Esophagus muscularis mucosa (tissue), 4 donors: ENCODE measurements at places on chromosomes 13 and 19. TPM values are rescaled to one million over a fixed set of nuclear protein-coding genes. Genes with fewer than 3 reads are reported as not detected.
A peak's percentile ranks its signal among the peaks of the same experiment; 100 is the strongest.

Gene CCDC8
- total RNA-seq, result 11.6 TPM

Gene KLK14
- not detected for total RNA-seq

Gene ZNF761
- 7.0 TPM for total RNA-seq

Gene CD33
- 6.4 TPM for total RNA-seq

Gene IL11
- total RNA-seq, result 0.33 TPM

Gene ZNF121
- total RNA-seq, result 18.3 TPM

Gene C13orf42
- total RNA-seq, result not detected

Gene CGB3
- not detected for total RNA-seq

Gene ISOC2
- 68.5 TPM for total RNA-seq

Gene VSIG10L
- 3.4 TPM for total RNA-seq

DNA sequence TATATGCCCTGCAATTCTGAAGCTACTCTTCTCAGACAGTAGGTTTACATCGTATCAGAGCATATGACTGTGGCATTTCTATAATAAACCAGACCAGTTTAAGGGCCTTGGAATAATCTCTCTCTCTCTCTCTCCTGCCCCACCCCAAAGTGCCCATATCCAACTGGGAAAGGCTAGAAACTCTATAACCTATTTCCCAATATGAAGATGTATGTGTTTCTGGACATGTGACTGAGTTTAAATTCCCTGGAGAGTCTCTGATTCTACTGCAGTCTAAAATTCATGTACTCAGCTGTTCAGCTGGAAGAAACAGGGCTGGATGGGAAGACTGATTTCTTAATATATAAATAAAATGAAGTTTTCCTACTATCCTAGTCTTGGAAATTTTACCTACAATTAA, 91.9 kb upstream of the MBNL2 start:
- no peak overlapping the region for H3K27ac ChIP-seq
- no peak overlapping the region for H3K4me3 ChIP-seq
- H3K27me3 ChIP-seq, result no peaks in the 10 kb centered on the region
- DNase-seq, result no peak
- H3K4me1 ChIP-seq, result peaks cover 17% of the 10 kb centered on the region

DNA sequence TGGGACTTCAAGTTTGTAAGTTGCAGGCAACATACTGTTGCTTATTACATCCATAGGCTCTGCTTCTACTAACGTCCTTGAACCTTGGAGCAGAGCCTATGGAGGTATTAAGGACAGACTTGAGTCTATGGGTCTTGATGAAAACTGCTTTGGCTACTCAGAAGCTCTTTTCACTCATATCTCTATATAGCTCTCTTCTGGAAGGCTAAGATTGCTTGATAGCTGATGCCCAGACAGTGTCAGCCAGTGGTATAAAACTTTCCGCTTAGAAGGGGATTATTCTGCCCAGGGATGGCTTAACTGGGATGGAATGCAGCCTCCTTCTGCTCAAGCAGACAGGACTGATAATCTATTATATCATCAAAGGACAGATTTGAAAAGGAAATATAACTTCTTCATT, 25.6 kb upstream of the ESD start:
- no peaks in the 10 kb centered on the region for H3K4me1 ChIP-seq
- DNase-seq, result no peak
- H3K36me3 ChIP-seq, result no peaks in the 10 kb centered on the region
- no peak overlapping the region for H3K27ac ChIP-seq

DNA sequence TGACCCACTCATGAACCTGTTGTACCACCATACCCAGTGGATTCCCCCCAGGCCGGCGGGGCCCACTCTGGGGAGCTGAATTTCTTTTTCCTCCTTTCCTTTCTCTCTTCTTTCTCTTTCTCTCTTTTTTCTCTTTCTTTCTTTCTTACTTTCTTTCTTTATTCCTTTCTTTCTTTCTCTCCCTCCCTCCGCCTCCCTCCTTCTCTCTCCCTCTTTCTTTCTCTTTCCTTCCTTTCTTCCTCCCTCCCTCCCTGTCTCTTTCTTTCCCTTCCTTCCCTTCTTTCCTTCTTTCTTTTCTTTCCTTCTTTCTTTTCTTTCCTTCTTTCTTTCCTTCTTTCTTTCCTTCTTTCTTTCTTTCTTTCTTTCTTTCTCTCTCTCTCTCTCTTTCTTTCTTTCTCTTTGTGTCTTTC, 327.7 kb downstream of the ZNF536 start:
- no peak for DNase-seq
- H3K4me1 ChIP-seq, result no peaks in the 10 kb centered on the region
- no peaks in the 10 kb centered on the region for H3K36me3 ChIP-seq
- no peak overlapping the region for H3K4me3 ChIP-seq
- H3K27me3 ChIP-seq, result no peaks in the 10 kb centered on the region
- H3K27ac ChIP-seq, result no peak overlapping the region

DNA sequence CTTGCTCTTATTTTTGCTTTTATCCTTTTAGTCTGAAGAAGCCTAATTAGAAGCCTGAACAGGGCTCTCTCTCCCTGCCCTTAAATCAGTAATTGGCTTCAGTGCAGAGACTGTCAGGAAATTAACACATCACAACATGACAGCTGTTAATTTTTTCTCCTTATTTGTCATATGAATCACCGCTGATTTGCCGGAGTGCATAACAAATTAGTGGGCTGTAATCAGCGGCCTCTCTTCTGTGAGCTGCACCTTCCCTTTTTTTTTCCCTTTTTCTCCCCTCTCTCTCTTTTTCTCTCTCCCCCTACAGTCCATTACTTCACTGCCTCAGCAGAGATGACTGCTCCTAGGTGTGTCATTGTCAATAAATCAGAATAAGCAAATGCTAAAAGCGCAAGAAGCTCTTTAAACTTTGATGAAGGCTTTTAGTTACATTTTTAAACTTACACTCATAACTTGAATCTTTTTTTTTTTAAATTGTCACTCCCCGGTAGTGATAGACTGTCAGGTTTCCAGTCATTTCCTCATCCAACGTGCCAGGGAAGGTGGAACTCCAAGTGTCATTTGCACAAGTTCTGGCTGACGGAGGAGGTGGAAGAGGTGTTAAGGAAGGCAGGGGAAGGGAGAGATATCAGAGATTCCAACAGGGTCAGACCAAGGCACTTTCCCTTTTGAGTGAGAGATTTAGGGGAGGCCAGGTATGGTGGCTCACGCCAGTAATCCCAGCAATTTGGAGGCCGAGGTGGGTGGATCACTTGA, 197.1 kb upstream of the TSHZ3 start:
- H3K4me3 ChIP-seq, result no peak overlapping the region
- DNase-seq, result no peak
- H3K27ac ChIP-seq, result no peak overlapping the region
- H3K27me3 ChIP-seq, result no peaks in the 10 kb centered on the region

DNA sequence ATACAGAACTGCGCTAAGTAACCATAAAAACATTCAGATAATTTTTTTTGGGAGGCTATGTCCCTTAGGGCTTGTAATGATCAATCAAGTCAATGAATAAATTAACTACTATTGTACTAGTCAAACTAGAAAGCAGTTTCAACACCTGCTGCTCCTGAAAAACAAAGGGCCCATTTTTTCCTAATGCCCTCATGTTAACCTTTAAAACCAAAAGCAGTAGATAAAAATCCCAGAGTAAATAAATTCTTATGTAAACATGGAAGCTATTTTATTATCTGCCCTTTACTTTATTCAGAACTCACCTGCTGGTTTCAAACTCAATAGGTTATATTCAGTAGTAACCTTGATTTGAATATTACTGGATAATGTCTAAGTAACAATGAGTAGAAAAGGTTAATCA, 159.5 kb upstream of the STARD13 start:
- H3K27me3 ChIP-seq, result no peaks in the 10 kb centered on the region
- H3K36me3 ChIP-seq, result no peaks in the 10 kb centered on the region
- H3K27ac ChIP-seq, result no peak overlapping the region
- DNase-seq, result no peak
- H3K4me3 ChIP-seq, result no peak overlapping the region
- H3K4me1 ChIP-seq, result peaks cover 27% of the 10 kb centered on the region

GRCh38 chr19:29804493-29804892, 7.3 kb upstream of the CCNE1 start:
- no peaks in the 10 kb centered on the region for H3K36me3 ChIP-seq
- H3K4me3 ChIP-seq, result no peak overlapping the region
- DNase-seq, result no peak

DNA sequence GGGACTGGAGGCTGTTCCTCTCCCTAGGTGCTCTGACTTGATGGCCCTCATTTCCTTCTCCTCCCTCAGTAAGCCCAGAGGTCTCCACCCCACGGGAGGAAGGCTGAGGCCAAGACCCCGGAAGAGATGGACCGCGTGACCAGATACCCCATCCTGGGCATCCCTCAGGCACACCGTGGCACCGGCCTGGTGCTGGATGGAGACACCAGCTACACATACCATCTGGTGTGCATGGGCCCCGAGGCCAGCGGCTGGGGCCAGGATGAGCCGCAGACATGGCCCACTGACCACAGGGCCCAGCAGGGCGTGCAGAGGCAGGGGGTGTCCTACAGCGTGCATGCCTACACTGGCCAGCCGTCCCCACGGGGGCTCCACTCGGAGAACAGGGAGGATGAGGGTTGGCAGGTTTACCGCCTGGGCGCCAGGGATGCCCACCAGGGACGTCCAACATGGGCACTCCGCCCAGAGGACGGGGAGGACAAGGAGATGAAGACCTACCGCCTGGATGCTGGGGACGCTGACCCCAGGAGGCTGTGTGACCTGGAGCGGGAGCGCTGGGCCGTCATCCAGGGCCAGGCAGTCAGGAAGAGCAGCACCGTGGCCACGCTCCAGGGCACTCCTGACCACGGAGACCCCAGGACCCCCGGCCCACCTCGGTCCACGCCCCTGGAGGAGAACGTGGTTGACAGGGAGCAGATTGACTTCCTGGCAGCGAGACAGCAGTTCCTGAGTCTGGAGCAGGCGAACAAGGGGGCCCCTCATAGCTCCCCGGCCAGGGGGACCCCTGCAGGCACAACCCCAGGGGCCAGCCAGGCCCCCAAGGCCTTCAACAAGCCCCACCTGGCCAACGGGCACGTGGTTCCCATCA, 6.1 kb downstream of the MISP start:
- H3K27me3 ChIP-seq, result no peaks in the 10 kb centered on the region
- H3K27ac ChIP-seq, result no peak overlapping the region
- no peak for DNase-seq
- no peaks in the 10 kb centered on the region for H3K4me1 ChIP-seq

- peaks cover 3% of the 10 kb centered on the region for H3K4me1 ChIP-seq
- no peaks in the 10 kb centered on the region for H3K27me3 ChIP-seq
- H3K27ac ChIP-seq, result no peak overlapping the region
- no peak for DNase-seq
- H3K4me3 ChIP-seq, result no peak overlapping the region
These were observed 5.7 kb downstream of the WDR62 start for GRCh38 chr19:36060430-36060829.

GRCh38 chr19:58560921-58561320, 2.5 kb upstream of the UBE2M start:
- H3K36me3 ChIP-seq, result peaks cover 13% of the 10 kb centered on the region
- H3K4me1 ChIP-seq, result peaks cover 64% of the 10 kb centered on the region
- H3K27ac ChIP-seq, result no peak overlapping the region
- DNase-seq, result no peak
- H3K4me3 ChIP-seq, result no peak overlapping the region
- peaks cover 8% of the 10 kb centered on the region for H3K27me3 ChIP-seq

- peaks cover 28% of the 10 kb centered on the region for H3K4me1 ChIP-seq
- H3K27me3 ChIP-seq, result no peaks in the 10 kb centered on the region
- no peak overlapping the region for H3K4me3 ChIP-seq
- peak overlapping the region; percentile 86 for H3K27ac ChIP-seq
These were observed 18.0 kb downstream of the FAM124A start for GRCh38 chr13:51240178-51240577.

- H3K36me3 ChIP-seq, result peaks cover 83% of the 10 kb centered on the region
- no peak overlapping the region for H3K4me3 ChIP-seq
- H3K4me1 ChIP-seq, result peaks cover 14% of the 10 kb centered on the region
- no peak for DNase-seq
These were observed 6.0 kb downstream of the WDR18 start for GRCh38 chr19:990119-990571.

DNA sequence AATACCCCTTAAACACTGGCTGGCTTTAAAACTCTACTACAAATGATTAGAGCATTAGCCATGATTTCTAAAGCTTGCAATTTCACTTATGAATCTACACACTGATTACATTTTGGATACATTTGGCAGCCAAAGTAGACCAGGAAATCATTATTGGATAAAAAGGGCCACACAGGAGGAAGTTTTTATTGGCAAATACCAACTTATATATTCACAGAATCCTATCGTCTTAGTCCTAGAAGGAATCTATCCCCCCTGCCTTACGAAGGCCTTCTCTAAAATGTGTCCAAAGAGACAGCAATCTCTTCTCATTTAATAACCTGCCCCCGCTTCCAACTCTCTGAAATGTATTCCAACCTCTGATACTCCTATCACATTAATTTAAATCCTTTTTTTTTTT, 52.5 kb downstream of the KLF5 start:
- H3K27me3 ChIP-seq, result no peaks in the 10 kb centered on the region
- H3K27ac ChIP-seq, result no peak overlapping the region
- no peaks in the 10 kb centered on the region for H3K4me1 ChIP-seq

GRCh38 chr13:41028051-41028450, 8.9 kb upstream of the ELF1 start:
- H3K27me3 ChIP-seq, result no peaks in the 10 kb centered on the region
- peaks cover 15% of the 10 kb centered on the region for H3K4me1 ChIP-seq
- DNase-seq, result no peak
- no peak overlapping the region for H3K4me3 ChIP-seq
- H3K27ac ChIP-seq, result no peak overlapping the region

- H3K4me3 ChIP-seq, result no peak overlapping the region
- H3K27me3 ChIP-seq, result no peaks in the 10 kb centered on the region
- no peaks in the 10 kb centered on the region for H3K4me1 ChIP-seq
- peaks cover 32% of the 10 kb centered on the region for H3K36me3 ChIP-seq
These were observed 30.7 kb downstream of the ZNF486 start for GRCh38 chr19:20197747-20198146.

GRCh38 chr13:36950920-36951319, 30.9 kb upstream of the SMAD9 start:
- no peaks in the 10 kb centered on the region for H3K27me3 ChIP-seq
- H3K27ac ChIP-seq, result no peak overlapping the region
- peaks cover 18% of the 10 kb centered on the region for H3K36me3 ChIP-seq
- no peak for DNase-seq
- no peak overlapping the region for H3K4me3 ChIP-seq

- DNase-seq, result peak; percentile 97
- no peaks in the 10 kb centered on the region for H3K27me3 ChIP-seq
- peaks cover 13% of the 10 kb centered on the region for H3K36me3 ChIP-seq
- peaks cover 11% of the 10 kb centered on the region for H3K4me1 ChIP-seq
- H3K4me3 ChIP-seq, result peak within 1 kb of the TSS; percentile 91
These were observed at the start of gene ZNF256 for GRCh38 chr19:57947419-57948134. TSS of gene ZNF256 (minus strand) at chr19:57947706. CDS start at chr19:57947474, 232 bp downstream.

GRCh38 chr19:55368701-55369563, 1.3 kb downstream of the IL11 start:
- H3K4me3 ChIP-seq, result peak overlapping the region; percentile 48
- no peaks in the 10 kb centered on the region for H3K36me3 ChIP-seq
- no peak overlapping the region for H3K27ac ChIP-seq
- DNase-seq, result no peak

- no peak for DNase-seq
- H3K27ac ChIP-seq, result peak overlapping the region; percentile 52
- H3K4me3 ChIP-seq, result no peak overlapping the region
- peaks cover 31% of the 10 kb centered on the region for H3K4me1 ChIP-seq
These were observed 214.0 kb downstream of the ENOX1 start for GRCh38 chr13:43572656-43573360.

- no peaks in the 10 kb centered on the region for H3K36me3 ChIP-seq
- no peaks in the 10 kb centered on the region for H3K27me3 ChIP-seq
- no peak overlapping the region for H3K27ac ChIP-seq
- no peak for DNase-seq
- H3K4me3 ChIP-seq, result no peak overlapping the region
These were observed 14.2 kb downstream of the ZNF331 start for GRCh38 chr19:53552001-53552721.

- no peak overlapping the region for H3K4me3 ChIP-seq
- peaks cover 40% of the 10 kb centered on the region for H3K36me3 ChIP-seq
- H3K4me1 ChIP-seq, result peaks cover 11% of the 10 kb centered on the region
- no peak for DNase-seq
- no peak overlapping the region for H3K27ac ChIP-seq
- H3K27me3 ChIP-seq, result peaks cover 40% of the 10 kb centered on the region
These were observed 5.0 kb upstream of the GRIN3B start for GRCh38 chr19:995051-995827.
